ENCODE measurements at places on chromosomes 7 and 10.

GRCh38 chr10:102185811-102186527 lies 33.8 kb downstream of the NOLC1 start:
- DNase-seq, result no peak

DNA sequence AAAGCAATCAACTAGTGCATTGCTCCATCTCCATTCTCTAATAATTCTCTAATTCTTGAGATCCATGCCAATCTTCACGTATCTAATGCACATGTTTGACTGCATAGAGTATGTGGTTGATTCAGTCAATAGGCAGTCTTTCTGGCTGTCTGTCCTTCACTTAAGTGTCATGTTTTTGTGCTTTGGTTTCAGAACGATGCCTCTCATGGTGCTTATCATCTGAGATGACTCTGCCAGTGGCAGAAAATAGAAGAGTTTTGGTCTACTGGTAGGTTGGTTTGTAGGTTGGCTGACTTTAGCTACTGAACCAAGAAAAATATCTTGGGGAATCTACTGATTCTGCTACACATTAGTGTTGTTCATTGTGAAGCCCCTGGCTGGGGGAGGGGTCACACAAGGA lies 364.2 kb downstream of the SFMBT2 start:
- no peak for DNase-seq

- DNase-seq, result no peak
Measured at GRCh38 chr10:28135258-28135657, 136.4 kb upstream of the ODAD2 start.

GRCh38 chr10:78179886-78180705 lies 146.4 kb downstream of the RPS24 start:
- no peak for DNase-seq

DNA sequence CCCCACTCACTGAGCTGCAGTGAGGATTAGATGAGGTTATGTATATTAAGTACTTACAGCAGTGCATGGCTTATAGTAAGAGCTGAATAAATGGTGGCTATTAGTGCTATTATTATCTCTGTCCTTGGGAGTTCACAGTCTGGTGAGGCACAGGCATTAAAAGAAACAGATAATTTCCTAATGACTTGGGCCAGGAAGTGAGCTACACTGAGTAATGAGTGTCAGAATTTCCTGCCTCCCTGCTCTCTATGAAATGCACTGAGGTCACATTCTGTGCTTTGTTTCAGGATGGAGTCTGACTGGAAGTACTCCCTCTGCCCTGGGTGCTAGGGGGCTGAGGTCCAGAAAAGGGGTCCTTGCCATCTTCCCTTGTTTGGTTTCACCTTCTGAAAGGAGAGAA lies 48.7 kb upstream of the LOXL4 start:
- DNase-seq, result no peak

- no peak for DNase-seq
Measured at GRCh38 chr10:94285271-94285670, 77.5 kb downstream of the NOC3L start.

DNA sequence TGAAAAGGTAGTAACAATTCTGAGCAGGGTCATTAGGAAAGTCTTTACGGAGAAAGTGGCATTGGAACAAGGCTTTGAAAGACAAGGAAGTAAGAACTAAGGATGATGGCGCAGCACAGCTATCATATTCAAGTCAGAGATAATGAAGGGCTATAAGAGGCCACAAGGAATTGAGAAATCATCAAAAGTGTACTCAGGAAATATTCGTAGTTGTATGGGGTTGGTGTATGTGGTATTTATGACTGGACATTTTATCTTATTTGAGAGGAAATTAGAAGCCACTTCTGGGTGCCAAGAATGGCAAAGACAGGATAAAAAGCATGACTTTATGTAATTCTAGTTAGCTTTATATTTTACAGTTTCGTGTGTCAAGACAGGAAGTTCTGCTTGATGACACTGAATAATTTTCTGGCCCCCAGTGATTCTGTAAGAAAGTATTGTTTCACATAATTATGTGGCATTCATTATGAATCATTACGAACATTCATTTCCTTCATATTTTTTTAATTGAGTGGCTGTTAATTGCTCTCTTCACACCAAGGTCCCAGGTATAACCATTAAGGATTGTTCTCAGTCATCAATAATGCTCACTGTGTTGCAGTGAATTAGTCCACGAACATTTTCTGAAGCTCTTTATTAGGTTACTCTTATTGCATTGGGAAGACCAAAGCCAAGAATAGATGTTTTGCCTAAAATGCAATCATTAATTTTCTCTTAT lies 244.3 kb downstream of the PHF14 start:
- no peak for DNase-seq

GRCh38 chr10:68787813-68788212 lies 39.5 kb upstream of the STOX1 start:
- no peak for DNase-seq

- DNase-seq, result no peak
Measured at GRCh38 chr7:37494926-37495325, 46.3 kb upstream of the ELMO1 start.

- no peak for DNase-seq
Measured at GRCh38 chr7:104264285-104264684, 56.5 kb upstream of the ORC5 start.

DNA sequence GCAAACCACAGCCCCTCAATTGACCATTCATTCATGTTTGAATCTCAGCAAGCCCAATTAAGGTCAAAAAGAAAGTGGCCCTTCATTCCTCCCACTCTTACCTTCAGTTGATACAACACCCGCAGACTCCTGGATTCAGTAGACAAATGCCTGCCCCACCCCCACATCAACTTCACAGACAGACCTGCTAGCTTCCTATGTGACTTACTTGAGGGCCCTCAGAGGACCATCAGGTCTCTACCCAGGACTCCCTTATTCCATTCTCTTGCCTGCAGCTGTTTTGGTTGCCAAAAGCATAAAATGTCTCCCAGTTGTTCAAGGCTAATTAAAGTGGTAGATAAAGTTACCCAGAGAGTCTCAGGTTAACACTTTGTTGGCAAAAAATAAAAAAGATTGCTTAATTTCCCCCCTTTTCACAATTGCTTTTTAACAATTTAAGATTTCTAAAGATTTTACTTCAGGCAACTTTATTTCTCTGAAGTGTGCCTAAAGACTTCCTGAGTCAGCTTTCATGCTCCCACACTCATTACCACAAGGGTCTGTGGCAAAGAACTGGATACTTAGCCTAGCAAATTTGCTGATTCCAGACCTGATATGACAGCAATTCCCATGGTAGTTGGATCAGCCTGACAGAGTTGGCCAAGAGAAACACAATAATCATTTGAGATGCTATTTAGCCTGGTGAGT lies 3.3 kb upstream of the MTERF1 start:
- no peak for DNase-seq

DNA sequence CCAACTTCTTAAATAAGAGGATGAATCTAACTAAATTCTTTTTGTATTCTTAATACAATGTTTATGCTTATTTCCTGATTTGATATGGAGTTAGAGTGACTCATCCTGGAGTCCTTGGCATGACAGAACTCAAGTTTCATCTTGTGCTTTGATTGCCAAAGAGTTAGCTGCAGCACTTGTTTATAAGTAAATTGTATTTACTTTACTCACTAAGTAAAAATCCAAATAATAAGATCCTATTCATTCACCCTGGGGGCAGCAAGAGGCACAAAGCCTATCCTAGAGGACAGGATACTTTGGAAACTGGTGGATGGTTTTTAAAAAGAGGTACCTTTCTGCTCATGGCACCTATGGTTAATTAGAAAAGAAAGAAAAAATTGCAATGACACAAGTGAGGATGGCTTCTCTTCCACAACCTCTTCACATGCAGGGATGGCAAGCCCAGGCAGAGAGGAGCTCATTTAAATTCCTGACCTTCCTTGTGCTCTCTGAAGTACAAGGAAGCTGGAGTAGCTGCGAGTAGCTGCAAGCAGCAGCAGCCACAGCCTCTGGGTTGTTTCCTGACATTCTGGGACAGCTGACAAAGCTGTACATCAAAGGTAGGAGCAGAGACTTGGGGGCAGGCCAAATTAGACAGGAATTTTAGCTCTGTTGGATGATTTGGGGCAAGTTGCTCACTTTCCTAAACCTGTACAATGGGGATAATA lies 28.5 kb upstream of the CROT start:
- no peak for DNase-seq

GRCh38 chr10:113557424-113557862 lies 4.6 kb downstream of the HABP2 start:
- DNase-seq, result no peak

GRCh38 chr10:99276848-99277486 lies 41.3 kb upstream of the HPSE2 start:
- DNase-seq, result no peak

- DNase-seq, result no peak
Measured at GRCh38 chr7:21076054-21076453, 289.4 kb upstream of the SP8 start.

DNA sequence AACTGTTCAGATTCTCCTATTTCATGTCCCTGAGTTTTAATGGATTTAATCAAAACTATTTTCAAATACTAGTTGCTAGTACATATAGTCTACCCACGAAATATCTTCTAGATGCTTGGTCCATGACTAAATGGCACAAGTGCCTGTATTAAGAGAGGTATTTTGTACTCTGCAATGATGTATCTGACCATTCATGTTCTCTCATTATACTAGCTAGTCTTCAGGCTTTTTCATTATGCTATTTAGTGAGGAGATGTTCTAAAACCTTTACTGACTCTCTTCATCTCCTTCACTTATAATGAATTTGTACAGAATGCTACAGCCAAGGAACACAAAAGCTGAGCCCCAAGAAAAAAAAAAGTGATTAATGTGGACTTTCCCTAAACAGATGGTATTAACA lies 222.5 kb downstream of the AHR start:
- no peak for DNase-seq

DNA sequence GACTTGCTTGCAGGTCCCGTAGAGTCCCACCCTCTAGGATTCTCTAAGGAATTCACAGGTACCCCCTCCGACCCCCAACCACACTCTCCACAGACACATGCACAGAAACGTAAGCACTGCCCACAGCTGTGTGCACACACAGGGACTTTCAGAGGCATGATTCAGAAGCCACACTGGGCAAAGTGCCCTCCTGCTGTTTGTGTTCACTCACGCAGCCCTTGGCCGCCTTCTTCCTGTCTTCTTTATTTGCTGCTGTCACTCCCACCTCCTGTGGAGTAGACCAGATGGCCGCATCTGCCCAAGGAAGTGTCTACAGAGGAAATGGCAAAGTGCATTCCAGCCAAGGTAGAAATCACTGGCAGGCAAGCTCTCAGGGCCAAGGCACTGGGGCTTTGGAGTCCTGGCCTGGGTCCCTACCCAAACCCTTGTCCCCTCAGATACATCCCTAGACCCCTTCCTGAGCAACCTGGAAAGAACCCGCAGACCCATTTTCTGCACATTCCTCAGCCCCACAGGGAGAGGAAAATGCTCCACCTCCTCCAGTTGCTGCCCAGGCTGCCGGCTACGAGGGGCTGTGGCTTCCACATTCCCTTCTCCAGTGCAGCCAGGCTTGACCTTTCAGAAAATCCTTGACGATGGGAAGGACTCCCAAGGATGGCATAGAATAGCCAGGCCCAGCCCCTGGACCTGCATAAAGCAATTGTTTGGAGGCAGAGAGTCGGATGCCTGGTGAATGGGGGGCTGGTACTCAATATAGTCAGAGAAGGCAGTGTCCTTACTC lies 21.6 kb upstream of the GIMAP8 start:
- peak; percentile 26 for DNase-seq

DNA sequence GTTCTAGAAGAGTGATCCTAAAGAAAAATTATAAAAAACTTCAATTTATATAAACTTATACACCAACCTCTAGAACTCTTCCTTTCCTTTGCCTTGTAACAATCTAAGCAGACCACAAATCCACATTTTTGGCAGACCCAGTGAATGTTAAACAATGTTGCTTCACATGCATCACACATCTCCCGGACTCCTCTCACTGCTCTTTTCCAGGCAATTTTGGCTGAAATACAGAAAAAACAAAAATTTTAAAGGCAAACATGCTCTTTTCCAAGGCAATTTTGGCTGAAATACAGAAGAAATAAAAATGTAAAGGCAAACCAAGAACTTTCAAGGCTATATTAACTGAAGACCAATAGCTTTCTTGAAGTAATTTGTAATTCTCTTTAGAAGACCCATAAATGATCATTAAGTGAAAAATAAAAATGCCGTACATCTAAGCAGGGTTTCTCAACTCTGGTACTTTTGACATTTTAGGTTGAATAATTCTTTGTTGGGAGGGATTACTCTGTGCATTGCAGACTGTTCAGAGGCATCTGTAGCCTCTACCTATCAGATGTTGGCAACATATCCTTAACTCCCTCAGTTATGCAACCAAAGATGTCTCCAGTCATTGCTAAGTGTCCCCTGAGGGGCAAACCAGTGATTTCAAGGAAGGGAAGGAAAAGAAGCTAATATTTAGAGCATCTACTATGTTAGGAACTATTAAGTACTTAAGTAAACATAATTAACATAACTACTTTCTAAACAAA lies 64.4 kb downstream of the NRBF2 start:
- DNase-seq, result no peak

GRCh38 chr7:94679358-94679757 lies 23.4 kb upstream of the SGCE start:
- no peak for DNase-seq

- no peak for DNase-seq
Measured at GRCh38 chr10:78041170-78042057, 7.8 kb downstream of the RPS24 start.

DNA sequence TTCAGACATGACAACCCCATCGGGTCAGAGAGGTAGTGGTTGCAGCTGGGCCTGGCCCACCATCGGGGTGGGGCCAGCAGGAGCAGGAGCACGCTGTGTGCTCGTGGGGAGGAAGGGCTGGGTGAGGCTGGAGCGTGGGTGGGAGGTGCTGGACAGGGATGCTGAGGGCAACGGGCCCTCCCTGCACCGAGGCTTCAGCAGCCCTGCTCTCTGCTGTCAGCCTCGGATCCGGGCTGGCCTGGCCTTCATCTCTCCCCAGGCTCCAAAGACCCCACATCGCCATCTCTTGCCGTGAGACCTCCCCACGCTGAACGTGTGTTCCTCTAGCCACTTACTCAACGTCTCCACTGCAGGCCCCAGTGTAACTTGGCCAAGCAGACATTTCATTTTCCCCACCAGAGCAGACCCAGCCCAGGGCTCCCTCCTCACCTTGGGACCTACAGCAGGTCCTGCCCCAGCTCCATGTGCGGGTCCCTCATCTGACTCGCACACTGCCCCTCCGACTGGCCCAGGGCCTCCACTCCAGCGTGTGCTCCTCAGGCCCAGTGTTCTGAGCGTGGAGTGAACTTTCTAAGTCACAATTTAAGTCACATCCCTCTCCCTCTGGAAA lies 462.4 kb downstream of the DNAJB6 start:
- DNase-seq, result no peak

GRCh38 chr7:79820387-79820786 lies 314.2 kb upstream of the GNAI1 start:
- DNase-seq, result no peak

Measured in activated gamma-delta T cell treated with Interleukin-2 at 50 U/mL for 16 hours (primary cell).